Fibroblast of skin of left biceps (primary cell): ENCODE measurements at places on chromosomes 16 and 17.

DNA sequence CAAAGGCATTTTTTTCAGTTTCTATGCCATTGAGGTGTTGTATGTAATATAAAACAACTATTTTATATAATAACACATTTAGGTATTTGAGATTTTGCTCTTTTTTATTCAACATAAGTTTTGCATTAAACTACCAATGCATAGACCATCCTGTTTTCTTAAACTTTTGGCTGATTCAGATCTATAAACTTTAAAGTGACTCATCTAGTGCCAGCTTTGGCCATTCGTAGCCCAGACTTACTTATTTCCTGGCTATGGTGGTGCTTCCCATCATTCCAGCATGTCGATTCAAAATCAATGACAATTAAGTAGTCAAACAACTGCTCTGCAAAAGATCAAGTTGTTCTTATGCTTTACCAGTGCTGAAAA is 3.1 kb downstream of the ERI2 start:
- DNase-seq: no peak

DNA sequence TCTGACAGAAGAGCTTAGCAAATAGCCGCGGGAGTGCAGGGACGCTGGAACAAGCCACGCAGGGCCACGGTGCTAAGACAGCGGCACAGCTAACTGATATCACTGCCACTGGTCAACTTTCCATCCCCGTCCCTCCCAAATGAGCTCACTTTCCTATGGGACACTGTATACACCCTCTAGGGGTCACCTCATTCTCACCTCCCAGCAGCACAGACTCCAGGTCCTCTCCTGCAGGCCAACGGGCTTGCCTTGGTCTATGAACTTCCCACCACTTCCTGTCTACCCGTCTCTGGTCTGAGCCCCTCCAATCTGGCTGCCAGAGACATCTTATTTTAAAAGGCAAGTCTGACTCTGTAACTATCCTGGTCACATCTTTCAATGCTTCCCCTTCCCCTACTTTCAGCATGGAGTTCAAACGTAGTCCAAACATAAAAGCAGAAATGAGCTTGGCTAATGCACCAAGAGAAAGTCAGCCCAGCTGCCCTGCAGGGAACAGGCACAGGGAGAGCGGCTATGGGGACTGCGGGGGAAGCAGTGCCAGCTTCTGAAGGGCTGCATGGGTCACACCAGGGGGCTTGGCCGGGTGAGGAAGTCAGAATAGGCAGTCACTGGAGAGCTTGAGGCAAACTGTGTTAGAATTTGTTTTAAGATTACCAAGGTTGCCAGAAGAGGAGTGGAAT is 26.3 kb upstream of the SLC38A8 start:
- no peak for DNase-seq

GRCh38 chr16:83814659-83814985 is 6.8 kb downstream of the HSBP1 start:
- DNase-seq: peak; percentile 77

DNA sequence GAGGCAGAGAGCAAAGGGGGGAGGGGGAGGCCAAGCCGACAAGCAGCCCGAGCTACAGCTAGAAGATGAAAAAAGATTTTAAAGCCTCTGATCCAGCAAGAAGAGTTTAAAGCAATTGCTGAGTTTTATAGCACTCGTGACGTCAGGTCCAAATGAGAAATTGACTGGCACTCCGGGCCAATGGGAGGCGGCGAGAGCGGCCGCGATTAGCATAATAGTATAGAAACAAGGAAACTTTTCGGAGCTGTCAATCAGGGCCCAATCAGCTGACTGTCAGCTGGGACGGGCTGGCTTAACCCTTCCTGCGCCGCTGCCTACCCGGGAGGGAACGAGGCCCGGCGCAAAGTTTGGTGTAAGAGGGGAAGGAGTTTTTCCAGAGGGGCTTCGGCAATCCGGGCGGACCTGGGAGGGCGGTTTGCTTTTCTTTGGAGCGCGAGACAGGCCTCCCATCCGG is at the start of gene MAF:
MAF (minus strand) TSS at position 100 of the 454 bp plus-strand sequence. CDS start 835 bp downstream, outside the sequence.
- peak; percentile 67 for DNase-seq

DNA sequence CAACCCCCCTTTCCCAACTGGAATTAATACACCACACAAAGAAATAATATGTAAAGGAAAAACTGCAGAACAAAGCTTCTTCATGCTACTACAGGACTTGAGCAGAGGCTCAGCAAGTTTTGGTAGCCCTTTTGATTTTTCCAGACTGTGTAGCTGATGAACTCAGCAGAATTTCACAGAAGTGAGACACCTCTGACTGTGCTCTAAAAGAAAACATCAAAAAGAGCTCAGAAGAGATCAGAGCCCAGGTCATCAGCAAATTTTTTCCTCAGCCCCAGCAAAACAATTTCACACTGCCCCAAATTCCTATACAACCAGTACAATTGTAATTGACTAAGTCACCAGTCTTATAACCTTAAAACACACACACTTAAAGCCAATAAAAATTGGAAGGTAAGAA is 38.0 kb downstream of the TTC19 start:
- DNase-seq: no peak

DNA sequence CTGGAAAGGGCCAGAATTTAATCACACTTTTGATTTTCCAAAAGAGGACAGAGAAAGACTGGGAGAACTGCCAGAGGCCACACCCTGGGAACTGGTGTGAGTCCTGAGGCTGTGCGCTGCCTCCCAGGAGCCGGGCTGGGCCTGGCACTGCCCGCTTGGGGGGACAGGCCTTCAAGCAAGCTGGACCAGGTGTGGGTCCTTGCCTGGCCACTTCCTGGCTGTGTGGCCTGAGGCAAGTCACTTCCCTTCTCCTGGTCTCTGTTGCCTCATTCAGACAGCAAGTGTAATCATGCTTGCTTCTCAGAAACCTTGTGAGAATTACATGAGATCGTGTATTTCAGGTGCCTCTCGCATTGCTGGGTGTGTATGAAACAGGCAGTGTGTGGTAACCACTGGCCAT is 143.0 kb downstream of the SNX29 start:
- DNase-seq: no peak

DNA sequence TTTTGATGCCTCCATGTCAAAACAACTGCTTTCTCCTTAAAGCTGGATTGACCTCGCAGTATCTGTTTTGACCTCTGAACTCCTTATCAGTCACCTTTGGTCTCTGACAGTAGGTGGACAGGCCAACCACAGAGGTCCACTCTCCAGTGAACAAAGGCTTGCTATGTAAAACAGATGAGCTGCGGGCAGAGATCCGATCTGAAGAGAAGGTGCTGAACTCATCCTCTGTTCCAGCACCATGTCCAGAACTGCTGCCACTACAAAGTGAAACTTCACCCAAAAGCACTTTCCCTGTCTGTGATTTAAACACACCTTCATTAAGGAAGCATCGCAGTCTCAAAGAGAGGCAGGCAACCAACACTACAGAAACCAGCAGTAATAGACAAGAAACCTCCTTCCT is 117.3 kb upstream of the CORO6 start:
- DNase-seq: no peak

DNA sequence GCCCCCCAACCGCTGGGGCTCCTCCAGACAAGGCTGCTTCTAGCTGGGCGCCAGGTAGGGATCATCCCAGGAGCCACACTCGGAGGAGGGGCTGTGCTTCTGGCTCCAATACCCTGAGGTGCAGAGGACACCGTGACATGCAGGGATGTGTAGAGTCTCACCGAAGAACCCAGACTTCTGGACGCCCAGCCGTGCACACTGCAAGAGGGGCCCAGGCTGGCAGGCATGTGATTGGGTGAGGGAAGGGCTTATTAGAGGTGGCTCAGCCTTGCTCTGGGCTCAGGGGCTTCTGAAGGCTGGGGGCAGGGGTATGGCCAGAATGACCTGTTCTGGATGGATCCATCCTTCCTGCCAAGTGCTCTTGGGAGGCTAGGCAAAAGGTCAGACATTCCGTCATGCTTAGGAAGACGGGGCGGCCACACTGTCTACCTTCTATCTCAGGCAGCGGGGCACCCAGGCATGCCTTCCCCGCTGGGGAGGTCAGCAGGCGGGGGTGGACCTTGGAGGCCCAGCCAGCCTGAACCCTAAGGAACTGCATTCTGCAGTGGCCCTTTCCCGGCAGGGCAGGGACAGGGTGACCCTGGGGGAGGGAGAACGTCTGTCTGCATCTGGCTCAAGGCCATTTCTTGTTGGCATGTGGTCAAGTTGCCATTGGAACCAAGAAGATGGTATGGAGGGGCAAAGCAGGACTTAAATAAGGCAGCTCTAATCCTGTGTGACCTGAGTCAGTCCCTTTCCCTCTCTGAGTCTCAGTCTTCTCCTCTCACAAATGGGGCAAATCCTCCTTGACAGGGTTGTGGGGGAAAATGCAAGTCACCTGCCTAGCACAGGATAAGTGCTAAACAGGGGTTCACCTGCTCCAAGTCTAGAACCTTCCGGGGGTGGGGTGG is 5.8 kb upstream of the ADGRG1 start:
- DNase-seq: no peak

GRCh38 chr16:24188751-24189318 is 67.3 kb upstream of the CACNG3 start:
- no peak for DNase-seq

GRCh38 chr17:75183999-75184884 is 1.5 kb upstream of the SUMO2 start:
- DNase-seq: no peak

DNA sequence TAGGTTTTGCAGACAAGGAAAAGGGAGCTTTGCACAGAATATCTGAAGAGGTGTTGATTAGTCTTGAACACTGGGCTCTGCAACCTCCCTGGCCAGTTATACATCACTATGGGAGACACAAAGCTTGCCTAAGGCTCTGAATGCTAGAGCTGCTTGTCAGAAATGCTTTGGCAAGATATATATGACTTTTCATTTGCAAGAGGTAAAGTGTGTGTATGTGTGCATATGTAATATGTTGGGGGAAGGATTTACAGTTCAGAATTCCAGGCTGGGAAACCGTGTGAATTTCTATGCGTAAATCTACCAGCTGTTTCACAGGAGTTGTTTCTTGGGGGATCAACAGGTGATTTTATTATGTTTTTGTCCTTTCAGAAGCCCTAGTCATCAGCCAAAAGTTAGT is 350.9 kb downstream of the TMEM114 start:
- no peak for DNase-seq

GRCh38 chr16:69405326-69405725 is 19.1 kb upstream of the CYB5B start:
- DNase-seq: no peak

- DNase-seq: no peak
These were observed 3.8 kb downstream of the CIITA start for GRCh38 chr16:10880594-10881452.

DNA sequence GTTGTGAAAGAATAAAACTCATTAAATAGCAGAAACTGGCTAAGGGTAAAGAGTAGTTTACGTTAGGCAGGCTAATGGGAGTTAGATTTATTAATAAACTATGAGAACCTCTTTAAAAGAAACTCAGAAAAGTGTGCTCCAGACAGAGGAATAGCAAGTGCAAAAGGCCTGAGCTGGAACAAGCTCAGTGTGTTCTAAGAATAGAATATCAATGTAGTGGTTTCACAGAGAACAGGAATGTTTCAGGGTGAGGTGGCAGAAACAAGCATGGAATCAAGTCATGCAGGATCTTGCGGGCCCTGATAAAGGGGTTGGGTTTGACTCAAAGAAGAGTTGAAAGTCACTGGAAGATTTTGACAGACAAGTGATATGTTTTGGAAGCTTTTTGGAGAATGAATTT is 164.0 kb upstream of the HS3ST3A1 start:
- DNase-seq: no peak

- no peak for DNase-seq
These were observed 3.9 kb downstream of the XYLT1 start for GRCh38 chr16:17466876-17467275.

GRCh38 chr16:54946909-54947308 is 16.2 kb downstream of the IRX5 start:
- no peak for DNase-seq

GRCh38 chr16:85474621-85475217 is 138.4 kb upstream of the GSE1 start:
- DNase-seq: no peak

- no peak for DNase-seq
These were observed 475.2 kb upstream of the WSB1 start for GRCh38 chr17:26818736-26819135.

DNA sequence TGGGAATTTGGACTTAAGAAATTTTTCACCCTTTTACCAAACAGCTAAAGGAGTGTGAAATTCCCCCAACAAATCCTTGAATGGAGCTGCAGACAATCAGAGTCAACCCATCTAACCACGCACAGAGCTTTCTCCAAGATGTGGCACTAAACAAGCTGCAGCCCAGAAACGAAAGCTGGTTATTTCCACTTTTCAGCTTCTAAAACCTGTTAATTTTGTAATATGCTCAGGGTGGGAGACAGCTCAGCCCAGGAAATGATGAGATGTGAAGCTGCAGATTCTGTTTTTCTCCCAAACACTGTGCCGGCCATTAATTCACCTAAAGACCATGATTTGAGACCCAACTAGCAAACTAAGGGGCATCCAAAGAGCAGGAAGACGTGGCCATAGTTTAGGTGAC is 33.2 kb upstream of the ABR start:
- DNase-seq: no peak

DNA sequence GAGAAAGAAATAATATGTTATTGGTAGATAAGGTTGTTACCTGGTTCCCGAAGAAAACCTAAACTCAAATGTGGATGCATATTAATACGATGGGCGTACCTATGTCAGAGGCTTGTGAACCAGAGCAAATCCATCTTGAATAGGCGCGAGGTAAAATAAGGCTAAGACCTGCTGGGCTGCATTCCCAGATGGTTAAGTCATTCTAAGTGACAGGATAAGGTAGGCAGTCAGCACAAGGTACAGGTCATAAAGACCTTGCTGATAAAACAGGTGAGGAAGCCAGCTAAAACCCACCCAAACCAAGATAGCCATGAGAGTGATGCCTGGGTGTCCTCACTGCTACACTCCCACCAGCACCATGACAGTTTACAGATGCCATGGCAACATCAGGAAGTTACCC is 1400.1 kb downstream of the CDH8 start:
- DNase-seq: no peak

GRCh38 chr17:32819035-32819434 is 57.9 kb downstream of the MYO1D start:
- DNase-seq: no peak
